Stimulated activated CD4-positive, alpha-beta T cell treated with anti-CD3 and anti-CD28 coated beads, Interleukin-4, amount 100 ng/mL, for 1 hour (primary cell): ENCODE measurements at places on chromosomes 16 and 17.

GRCh38 chr16:58317608-58318152 lies 22.9 kb upstream of the PRSS54 start:
- no peak for DNase-seq

GRCh38 chr17:51050291-51051033 lies 70.2 kb downstream of the SPAG9 start:
- DNase-seq, result no peak

GRCh38 chr16:2429771-2430663 lies 770 bp downstream of the CCNF start:
- no peak for DNase-seq

GRCh38 chr17:68246271-68247028 lies 1.4 kb upstream of the AMZ2 start:
- no peak for DNase-seq

DNA sequence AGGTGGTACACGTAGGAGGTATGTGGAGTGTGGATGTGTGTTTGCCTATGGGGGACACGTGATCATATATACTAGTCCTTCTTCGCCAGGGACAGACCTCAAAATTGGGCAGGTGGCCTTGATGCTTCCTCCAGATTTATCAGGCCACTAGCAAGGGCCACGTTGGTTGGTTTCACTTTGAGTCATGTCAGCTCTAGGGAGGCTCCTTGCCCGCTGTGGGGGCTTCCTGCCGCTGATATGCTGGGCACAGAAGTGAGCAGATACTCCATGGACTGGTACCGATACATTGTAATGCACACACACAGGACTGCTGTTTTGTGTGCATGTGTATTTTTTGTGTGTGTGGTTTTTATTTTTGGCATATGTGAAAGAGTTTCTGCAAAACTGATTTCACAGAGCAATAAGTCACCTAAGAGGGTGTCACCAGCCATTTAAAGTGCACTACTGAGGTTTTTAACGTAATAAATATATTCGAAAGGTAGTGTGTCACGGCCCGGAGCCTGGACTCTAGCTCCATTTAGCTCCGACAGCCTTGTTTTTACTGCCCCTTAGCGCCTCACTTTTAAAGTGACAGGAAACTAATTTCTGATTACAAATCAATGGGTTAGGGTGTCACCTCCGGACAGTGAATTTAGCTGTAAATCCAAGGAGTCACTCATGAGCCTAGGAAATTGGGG lies 605.5 kb upstream of the SALL1 start:
- DNase-seq, result no peak

GRCh38 chr17:17888821-17889220 lies 52.0 kb upstream of the SREBF1 start:
- DNase-seq, result no peak

DNA sequence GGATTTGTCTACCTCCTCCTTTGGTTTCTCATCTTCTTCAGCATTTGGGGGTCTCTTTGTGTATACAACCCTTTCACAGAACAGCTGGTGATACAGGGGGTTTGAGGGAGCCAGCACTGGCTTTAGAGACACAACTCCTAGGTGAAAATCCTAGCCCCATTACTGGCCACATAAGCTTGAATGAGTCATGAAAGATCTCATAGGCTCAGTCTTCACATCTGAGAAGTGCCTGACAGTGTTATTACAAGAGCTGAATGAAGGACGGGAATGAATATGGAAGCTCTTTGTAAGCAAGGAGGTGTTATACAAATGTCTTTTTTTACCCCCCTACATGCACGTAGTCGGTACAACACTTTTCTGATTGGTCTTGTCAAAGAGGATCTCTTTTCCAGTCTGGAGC lies 1.7 kb upstream of the B4GALNT2 start:
- DNase-seq, result no peak

GRCh38 chr16:4968879-4969483 lies 10.9 kb downstream of the SEC14L5 start:
- no peak for DNase-seq

DNA sequence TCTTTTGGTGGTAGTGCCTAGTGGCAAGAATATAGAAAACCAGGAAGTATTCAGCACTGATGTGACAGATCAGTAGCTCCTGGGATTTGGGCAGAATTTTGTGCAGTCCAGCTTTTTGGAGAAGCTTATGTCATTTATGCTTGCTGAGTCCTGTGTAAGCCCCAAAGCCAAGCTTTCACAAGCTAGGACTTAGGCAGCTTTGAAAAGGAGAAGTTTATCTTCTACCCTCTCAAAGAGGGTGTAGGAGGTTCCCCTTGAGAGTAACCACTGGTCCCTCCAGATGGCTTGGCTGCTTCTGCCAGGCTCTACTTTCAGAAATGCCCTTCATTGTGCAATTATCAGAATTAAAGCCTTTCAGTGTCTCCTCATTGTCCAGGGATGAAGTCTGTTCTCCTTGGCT lies 78.8 kb downstream of the CES1 start:
- no peak for DNase-seq

DNA sequence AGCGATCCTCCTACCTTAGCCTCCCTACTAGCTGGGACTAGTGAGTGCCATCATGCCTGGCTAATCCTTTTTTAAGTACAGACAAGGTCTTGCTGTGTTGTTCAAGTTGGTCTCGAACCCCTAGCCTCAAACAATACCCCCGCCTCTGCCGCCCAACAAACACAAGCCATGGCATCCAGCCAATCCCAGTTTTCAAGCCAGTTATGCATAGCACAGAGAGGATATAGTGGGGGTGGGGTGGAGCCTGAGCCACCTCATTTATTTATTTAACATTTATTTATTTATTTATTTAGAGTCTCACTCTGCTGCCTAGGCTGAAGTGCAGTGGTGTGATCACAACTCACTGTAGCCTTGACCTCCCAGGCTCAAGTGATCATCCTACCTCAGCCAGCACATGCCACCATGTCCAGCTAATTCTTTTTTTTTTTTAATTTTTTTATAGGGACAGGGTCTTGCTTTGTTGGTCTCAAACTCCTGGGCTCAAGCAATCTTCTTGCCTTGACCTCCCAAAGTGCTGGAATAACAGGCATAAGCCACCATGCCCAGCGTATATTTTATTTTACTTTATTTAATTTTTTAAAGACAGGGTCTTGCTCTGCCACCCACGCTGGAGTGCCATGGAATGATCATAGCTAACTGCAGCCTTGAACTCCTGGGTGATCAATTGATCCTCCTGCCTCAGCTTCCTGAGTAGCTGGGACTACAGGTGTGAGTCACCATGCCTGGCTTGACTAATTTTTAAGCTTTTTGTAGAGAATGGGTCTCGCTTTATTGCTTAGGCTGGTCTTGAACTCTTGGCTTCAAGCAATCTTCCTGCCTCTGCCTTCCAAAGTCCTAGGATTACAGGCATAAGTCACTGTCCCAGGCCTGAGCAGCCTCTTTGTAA lies 26.2 kb upstream of the KLHL11 start:
- DNase-seq, result no peak

DNA sequence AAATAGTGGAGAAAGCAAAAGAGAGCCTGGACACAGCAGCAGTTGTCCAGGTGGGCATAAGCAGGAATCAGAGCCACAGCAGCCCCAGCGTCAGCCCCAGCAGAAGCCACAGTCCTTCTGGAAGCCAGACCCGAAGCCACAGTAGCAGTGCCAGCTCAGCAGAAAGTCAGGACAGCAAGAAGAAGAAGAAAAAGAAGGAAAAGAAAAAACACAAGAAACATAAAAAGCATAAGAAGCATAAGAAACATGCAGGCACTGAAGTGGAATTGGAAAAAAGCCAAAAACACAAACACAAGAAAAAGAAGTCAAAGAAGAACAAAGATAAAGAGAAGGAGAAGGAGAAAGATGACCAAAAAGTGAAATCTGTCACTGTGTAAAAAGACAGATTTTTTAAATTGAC lies 32.7 kb downstream of the RBBP6 start:
- DNase-seq, result no peak

DNA sequence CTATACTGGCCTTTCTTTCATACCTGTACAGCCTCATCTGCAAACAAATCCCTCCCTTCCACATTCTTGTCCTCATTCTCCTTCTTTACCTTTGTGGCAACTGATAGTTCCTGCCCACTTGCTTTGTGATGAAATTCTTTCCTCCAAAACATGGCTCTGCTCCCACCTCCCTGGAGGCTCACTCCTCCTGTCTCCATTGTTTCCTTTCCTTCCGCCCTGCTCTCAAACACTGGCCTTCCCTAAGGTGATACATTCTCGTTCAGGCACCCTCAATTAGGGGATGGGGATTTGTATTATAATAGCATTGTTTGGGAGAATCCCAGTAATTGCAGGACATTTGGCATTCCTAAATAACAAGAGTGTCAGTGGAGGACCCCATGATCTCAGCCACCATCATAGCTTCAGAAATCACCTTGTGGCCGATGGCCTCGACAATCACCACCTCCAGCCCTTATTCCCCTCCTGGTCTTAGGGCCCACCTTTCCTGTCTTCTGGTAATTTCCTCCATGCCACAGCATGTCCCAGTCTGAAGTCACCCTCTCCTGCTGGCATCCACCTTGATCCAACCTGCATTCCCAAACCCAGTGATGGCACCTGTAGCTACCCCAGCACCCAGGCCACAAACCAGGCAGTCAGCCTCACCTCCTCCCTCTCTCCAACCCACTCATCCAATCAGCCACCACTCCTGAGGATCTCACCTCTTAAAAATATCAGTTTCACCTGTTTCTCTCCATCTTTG lies 7.9 kb downstream of the UNC119 start:
- DNase-seq, result no peak

DNA sequence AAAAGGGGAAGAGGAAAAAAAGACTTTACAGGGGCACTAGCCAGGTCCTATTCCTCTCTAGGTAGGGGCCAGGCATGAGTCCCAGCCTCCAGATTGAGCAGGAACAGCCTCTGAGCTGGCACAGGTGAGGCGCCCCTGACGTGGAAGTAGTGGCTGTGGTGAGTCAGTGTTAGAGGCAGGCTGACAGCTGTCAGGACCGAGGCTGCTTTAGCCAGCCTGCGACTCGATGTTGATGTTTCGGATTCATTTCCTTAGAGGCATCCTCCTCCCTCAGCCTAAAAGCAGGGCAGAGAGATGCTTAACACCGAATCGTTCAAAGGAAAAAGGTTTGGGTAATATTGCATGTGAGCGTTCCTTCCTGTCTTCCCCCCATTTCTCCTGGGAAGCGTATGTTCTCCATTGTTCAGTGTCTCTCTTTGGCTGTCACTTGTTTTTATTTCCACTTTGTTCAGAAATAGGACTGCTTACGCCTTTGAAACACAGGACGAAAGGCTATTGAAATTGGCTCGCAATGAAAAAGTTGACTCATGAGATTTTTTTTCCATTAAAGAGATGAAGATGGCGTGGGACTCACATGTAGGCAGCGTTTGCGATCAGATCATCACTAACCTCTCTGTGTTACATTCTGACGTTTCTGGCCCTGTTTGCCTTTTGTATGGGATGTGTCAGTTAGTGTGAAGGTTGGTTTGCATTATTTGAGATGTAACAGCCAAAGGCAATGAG lies 1.3 kb downstream of the KIAA0513 start:
- DNase-seq, result peak; percentile 76

DNA sequence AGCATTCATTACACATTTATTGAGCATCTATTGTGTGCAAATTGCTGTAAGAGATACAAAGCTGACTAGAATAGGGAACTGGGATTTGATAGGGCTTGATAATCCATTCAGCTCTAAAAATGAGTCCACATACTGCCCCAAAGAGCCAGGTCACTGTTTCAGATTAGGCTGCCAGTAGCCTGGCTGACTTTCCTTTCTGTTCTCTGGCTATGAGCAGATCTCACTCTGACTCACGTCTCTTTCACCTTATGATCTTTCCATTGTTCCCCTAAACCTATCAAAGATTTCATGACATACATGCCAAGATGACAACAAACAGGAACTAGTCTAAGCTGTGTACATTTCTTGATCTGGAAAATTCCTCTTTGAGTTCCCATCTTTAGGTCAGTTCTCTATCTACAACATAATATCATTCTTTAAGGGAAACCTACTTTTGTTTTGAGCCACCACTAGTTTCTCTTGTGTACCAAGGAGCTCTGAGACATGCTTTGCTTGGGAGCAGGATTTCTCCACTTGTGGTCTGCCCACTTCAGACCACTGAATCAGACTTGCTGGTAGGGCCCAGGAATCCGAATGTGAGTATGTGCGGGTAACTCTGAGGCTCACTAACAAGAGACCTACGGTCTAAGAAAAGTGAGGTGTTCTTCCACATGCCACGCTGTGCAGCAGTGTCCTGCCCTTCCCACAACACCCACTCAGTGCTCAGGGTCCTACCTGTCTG lies 40.9 kb upstream of the ICAM2 start:
- no peak for DNase-seq

- DNase-seq, result no peak
Measured at GRCh38 chr17:60091109-60091508, 12.4 kb upstream of the HEATR6 start.

GRCh38 chr17:17564896-17565295 lies 26.6 kb downstream of the PEMT start:
- no peak for DNase-seq

- DNase-seq, result no peak
Measured at GRCh38 chr17:7114241-7114874, at the start of gene ASGR2. ASGR2 (minus strand) TSS chr17:7114822; CDS start chr17:7114240, 582 bp downstream.

DNA sequence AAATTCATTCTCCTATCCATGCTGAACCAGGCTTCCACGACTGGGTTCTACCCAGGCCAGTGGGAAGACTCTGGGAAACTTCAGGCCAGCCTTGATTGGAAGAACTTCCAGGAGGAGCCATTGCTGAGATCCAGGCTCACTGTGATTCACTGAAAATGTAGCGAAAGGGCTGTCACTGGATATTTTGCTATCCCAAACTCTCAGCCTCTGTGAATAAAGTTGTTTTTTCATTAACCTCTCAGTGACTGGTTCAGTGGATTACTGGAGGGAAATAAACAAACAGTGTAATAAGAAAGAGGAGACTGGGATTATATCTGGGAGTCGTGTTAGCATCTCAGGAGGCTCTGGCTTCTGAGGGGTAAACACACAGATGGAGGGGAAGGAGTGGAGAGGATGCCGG lies 3.1 kb downstream of the FOXL1 start:
- no peak for DNase-seq

DNA sequence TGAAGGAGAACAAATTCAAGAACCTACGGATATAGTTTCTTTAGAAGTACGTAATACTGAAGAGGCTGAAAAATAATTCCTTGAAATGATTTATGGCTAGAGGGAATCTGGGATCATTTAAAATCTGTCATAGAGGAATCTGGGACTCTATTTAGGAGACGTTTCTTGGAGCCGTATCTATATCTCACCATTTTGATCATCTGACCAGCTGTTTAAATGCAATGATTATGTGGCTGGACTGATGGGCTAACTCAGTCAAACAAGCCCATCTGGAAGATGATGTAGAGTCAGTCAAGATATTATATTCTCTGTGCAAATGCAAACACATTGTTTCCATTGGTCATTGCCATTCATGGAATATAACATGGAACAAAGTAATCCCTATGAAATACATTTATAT lies 467.7 kb upstream of the ZFHX3 start:
- no peak for DNase-seq
